ENCODE measurements at places on chromosomes 3 and 15.

- H3K27me3 ChIP-seq, result no peaks in the 10 kb centered on the region
- peaks cover 23% of the 10 kb centered on the region for H3K36me3 ChIP-seq
- no peak overlapping the region for H3K27ac ChIP-seq
- peaks cover 32% of the 10 kb centered on the region for H3K4me1 ChIP-seq
- peak overlapping the region; percentile 98 for H3K4me3 ChIP-seq
- no peak for DNase-seq
Measured at GRCh38 chr3:40308725-40309417, 636 bp upstream of the EIF1B start.

- no peak overlapping the region for H3K27ac ChIP-seq
- no peaks in the 10 kb centered on the region for H3K27me3 ChIP-seq
- DNase-seq, result no peak
- no peak overlapping the region for H3K4me3 ChIP-seq
- no peaks in the 10 kb centered on the region for H3K4me1 ChIP-seq
- H3K36me3 ChIP-seq, result peaks cover 94% of the 10 kb centered on the region
Measured at GRCh38 chr15:25060472-25060803, 105.7 kb downstream of the SNRPN start.

GRCh38 chr3:31659246-31659645 lies 126.5 kb downstream of the STT3B start:
- no peaks in the 10 kb centered on the region for H3K27me3 ChIP-seq
- H3K4me1 ChIP-seq, result peaks cover 13% of the 10 kb centered on the region
- H3K4me3 ChIP-seq, result no peak overlapping the region
- peaks cover 60% of the 10 kb centered on the region for H3K36me3 ChIP-seq

- no peaks in the 10 kb centered on the region for H3K4me1 ChIP-seq
- DNase-seq, result no peak
- no peak overlapping the region for H3K4me3 ChIP-seq
- H3K27me3 ChIP-seq, result no peaks in the 10 kb centered on the region
- no peaks in the 10 kb centered on the region for H3K36me3 ChIP-seq
Measured at GRCh38 chr15:73380661-73381060, 11.9 kb upstream of the HCN4 start.

GRCh38 chr3:13533885-13534301 lies 15.0 kb upstream of the FBLN2 start:
- H3K27ac ChIP-seq, result no peak overlapping the region
- no peak overlapping the region for H3K4me3 ChIP-seq
- H3K36me3 ChIP-seq, result no peaks in the 10 kb centered on the region
- H3K27me3 ChIP-seq, result no peaks in the 10 kb centered on the region
- no peak for DNase-seq

- H3K4me1 ChIP-seq, result no peaks in the 10 kb centered on the region
- no peak for DNase-seq
- no peaks in the 10 kb centered on the region for H3K27me3 ChIP-seq
- no peaks in the 10 kb centered on the region for H3K36me3 ChIP-seq
- no peak overlapping the region for H3K27ac ChIP-seq
Measured at GRCh38 chr3:83902787-83903533, 1055.8 kb upstream of the CADM2 start.

DNA sequence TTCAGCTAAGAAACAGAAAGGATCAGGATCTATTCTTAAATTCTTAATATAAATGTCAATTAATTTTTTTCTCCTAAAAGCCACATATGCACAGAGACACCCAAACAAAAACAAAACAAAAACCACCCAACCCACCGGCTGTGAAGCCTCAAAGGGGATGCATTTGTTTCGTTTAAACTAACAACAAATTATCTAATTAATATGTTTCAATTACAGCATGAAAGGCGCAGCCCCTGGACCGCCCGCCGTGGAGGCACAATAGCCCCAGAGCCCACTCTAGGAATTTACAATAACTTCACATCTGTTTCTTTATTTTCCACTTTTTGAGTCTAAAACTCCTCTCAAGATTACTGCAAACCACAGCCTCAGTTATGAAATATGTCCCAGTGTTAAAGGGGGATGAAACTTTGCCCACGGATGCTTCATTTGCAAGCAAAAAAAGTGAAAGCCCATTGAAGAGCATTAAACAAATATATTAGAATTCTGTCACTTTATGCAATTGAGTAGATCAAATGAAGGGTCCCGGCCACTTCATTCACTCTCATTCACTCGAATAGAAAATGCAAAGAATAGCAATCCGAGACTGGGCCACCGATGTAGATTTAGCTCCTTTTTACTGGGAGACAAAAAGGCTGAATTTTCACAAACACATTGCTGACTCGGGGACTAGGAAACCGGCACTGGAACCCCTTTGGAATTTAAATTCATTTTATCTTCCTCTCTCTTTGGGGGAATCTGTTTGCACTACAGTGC lies 6.0 kb downstream of the FOXB1 start:
- H3K4me3 ChIP-seq, result no peak overlapping the region
- no peak for DNase-seq
- H3K36me3 ChIP-seq, result no peaks in the 10 kb centered on the region
- no peak overlapping the region for H3K27ac ChIP-seq
- no peaks in the 10 kb centered on the region for H3K4me1 ChIP-seq

DNA sequence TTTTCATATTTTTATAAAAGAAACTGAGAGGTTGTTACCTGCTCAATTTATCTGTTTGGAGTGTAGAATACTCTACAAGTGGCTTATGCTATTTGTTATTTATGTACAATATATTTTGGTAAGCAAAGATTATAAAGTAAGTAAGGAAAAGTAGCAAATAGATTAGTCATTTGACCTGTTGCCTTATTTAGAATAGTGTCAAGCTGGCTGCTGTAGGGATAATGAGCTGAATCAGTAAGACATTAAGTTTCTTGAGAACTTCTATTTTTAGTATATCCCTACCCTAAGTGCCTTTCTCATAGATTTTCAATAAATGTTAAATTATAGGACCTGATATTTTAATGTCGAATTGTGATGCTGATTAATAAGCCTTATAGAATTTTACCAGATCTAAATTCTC lies 37.2 kb downstream of the ECT2 start:
- peaks cover 42% of the 10 kb centered on the region for H3K36me3 ChIP-seq
- no peak overlapping the region for H3K27ac ChIP-seq
- no peaks in the 10 kb centered on the region for H3K27me3 ChIP-seq

GRCh38 chr15:48766196-48766595 lies 44.7 kb downstream of the CEP152 start:
- no peak overlapping the region for H3K4me3 ChIP-seq
- H3K27me3 ChIP-seq, result no peaks in the 10 kb centered on the region
- no peaks in the 10 kb centered on the region for H3K4me1 ChIP-seq

- DNase-seq, result no peak
- H3K36me3 ChIP-seq, result no peaks in the 10 kb centered on the region
- H3K4me3 ChIP-seq, result no peak overlapping the region
- no peaks in the 10 kb centered on the region for H3K4me1 ChIP-seq
- no peaks in the 10 kb centered on the region for H3K27me3 ChIP-seq
Measured at GRCh38 chr3:134326760-134327593, 47.3 kb downstream of the AMOTL2 start.

DNA sequence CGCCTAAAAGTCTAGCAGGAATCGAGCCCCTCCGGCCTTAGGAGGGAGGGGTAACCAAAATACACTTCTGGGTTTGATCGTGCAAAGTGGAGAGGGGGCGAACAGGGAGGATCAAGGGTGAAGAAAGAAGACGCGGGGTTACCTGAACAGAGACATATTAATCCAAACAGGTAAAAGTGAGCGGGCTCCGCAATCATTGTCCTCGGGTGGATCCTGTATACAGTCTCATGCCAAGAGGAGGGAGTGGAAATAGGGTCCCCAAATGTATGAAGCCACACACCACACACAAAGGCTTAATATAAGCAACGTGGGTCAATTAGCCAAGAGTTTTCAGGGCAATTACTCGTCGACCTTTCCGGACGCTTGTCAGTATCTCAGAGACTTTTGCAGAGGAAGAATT lies 749.5 kb downstream of the ROBO1 start:
- DNase-seq, result no peak
- no peaks in the 10 kb centered on the region for H3K4me1 ChIP-seq

DNA sequence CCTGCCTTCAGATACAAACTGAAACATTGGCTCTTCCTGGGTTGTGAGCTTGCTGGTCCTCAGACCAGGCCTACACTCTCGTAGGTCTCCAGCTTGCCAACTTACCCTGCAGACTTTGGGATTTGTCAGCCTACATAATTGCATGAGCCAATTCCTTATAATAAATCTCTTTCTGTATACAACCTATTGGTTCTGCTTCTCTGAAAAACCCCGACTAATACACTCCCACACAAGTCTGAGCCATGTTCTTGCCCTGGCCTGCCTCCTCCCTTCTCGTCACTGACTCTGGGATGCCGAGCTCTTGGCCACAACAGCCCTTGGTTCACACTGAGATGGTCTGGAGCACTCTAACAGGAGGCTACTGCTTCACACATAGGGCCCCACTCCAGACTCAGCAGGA lies 9.5 kb downstream of the CYP19A1 start:
- no peak for DNase-seq
- no peak overlapping the region for H3K4me3 ChIP-seq
- H3K4me1 ChIP-seq, result no peaks in the 10 kb centered on the region
- H3K36me3 ChIP-seq, result no peaks in the 10 kb centered on the region
- H3K27me3 ChIP-seq, result no peaks in the 10 kb centered on the region

DNA sequence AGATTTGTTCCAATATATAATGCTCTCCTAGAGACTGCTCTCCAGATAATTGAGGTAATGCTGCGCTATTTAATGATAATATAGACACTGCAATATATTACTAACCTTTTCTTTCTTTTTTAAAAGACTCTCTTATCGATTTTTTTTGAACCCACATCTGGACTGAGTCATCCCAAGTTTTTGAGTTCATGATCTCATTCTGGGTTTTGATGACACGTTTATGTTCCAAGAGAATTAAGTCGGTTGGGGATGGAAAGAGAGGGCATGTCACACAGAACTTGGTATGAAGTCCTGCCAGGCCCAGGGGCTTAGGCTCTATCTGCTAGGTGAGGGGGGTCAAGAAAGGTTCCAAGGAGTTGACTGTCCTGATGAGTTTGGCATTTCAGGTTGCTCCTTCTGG lies 431.1 kb downstream of the MFSD1 start:
- H3K36me3 ChIP-seq, result no peaks in the 10 kb centered on the region
- no peak overlapping the region for H3K27ac ChIP-seq
- no peaks in the 10 kb centered on the region for H3K4me1 ChIP-seq
- H3K27me3 ChIP-seq, result no peaks in the 10 kb centered on the region
- no peak overlapping the region for H3K4me3 ChIP-seq
- no peak for DNase-seq
